Fibroblast of skin of left quadriceps (primary cell): ENCODE measurements at places on chromosomes 6 and 20.
A peak's percentile ranks its signal among the peaks of the same experiment; 100 is the strongest.

GRCh38 chr6:79586548-79586947 lies 44.6 kb upstream of the SH3BGRL2 start:
- no peak for DNase-seq

GRCh38 chr6:18268066-18268465 lies 3.7 kb upstream of the DEK start:
- DNase-seq: no peak

GRCh38 chr6:166411721-166412151 lies 29.0 kb upstream of the MPC1 start:
- DNase-seq: no peak

DNA sequence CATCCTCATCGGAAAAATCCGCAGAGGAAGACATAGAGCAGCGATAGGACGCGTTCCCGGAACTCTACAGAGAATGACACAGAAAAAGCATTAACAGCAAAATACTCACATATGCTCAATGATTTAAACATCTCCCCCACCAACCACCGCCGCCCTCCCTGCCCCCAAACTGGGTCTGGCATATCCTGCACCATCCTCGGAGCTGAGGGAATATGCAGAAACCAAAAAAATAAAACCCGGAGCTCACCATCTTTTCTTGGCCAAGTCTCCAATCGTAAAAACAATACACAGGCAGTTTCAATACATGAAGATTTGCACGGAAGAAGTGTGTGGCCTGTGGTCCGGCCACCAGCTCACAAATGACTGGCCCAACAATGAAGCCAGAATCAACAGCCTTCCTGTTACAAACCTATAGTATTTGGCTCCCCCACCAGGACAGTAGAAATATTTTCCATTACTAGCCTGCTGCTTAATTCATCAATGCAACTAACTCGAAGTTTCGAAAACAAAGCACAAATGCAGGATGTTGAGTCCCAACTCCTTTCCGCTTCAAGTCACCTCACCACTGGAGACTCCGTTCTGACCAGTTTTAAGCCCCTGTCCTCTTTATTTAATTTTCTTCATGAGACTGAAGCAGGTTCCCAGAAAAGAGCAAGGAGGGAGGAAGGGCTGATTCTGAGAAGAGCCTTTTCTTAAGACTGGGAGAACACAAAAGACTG lies 103.2 kb upstream of the BEND6 start:
- peak; percentile 69 for DNase-seq

DNA sequence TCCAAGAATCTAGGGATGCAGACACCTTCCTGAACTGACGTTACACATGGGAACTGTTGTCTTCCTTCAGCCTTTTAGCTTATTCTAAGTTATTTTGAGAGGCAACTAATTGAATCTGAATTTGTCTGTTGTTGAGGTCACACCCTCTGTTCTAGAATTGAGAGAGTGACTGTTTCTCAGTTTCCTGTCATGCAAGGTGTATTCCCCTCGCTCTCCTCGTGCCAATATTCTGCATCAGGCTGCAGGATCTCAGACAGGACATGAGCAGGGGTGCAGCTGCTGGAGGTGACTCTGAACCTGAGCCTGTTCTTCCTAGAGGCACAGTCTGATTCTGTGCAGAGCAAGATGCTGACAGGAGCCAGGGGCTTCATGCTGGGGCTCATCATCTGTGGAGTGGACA lies 52.5 kb downstream of the HLA-DPB1 start:
- DNase-seq: no peak

- no peak for DNase-seq
These were observed 182.2 kb downstream of the PTPRT start for GRCh38 chr20:43007525-43007924.

- no peak for DNase-seq
These were observed 166.4 kb downstream of the NFATC2 start for GRCh38 chr20:51376111-51376510.

GRCh38 chr6:63734923-63735322 lies 99.3 kb downstream of the PHF3 start:
- DNase-seq: no peak

DNA sequence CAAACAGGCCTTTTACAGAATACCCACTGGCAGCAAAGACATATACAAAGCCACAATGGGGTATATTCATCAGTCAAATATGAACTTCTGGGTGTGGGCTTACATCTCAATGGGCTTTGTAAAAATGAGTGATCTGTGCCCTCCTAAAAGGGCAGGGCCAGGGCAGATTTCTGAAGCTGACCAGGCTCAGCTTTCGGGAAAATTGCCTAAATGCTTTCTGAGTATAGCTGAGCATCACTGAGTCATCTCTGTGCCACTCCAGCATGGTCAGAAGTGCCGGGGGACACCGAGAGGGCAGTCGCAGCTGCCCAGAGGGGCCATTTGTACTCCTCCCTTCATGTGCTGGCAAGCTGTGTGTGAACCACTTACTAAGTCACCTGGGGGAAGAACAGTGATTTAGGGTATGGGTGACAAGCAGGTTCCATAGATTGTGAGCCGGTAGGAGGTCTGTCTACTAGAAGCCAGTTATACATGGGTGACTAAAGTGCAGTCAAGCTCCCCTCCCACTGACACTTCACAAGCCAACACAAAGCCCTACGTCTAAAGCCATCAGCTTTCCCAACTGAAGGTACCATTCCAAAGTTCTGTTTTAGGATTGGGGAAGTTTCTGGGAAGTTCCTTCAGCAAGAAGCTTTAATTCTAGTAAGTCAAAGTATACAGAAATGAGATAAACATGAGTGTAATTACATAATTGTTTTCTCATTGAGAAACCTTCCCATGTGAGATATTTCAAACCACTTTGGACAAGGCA lies 147.6 kb upstream of the TAB2 start:
- no peak for DNase-seq

DNA sequence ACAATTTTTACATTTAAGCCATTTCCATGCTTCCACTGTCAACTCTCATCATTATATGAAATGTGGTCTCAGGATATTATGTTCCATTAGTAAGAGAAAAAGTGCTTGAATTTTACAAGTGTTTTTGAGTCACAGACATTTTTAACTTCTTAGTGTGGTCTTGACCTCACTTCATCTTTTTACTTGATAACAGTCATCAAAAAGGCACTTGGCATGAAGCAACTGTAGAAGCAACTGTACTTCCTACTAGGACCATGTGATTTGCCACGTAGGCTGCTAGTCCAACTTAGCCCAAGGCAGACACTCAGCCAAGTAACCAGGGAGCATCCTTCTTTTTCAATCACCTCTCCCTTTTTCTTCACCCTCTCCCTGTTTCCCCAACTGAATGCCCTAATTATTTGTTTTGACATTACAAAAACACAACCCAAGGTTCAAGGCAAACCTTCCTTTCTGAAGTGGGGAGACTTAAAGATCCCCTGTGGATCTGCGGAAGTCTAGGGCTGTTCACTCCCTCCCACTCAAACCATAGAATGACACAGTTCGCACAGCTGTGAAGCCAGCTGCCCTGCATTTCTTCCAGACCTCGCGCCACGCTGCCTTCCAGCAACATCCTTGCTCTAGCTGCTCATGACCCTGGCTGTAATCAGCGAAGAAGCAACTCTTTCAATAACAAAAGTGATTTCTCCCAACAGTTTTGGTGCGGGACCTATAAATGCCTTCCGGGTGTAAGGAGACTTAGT lies 45.0 kb downstream of the PHACTR1 start:
- DNase-seq: peak; percentile 79

- peak; percentile 34 for DNase-seq
These were observed 144.5 kb downstream of the MAP3K7 start for GRCh38 chr6:90442366-90442765.

GRCh38 chr20:49297605-49298530 lies 20.0 kb upstream of the ZNFX1 start:
- DNase-seq: no peak

- DNase-seq: no peak
These were observed 201.0 kb upstream of the CEP162 start for GRCh38 chr6:84428300-84428907.

DNA sequence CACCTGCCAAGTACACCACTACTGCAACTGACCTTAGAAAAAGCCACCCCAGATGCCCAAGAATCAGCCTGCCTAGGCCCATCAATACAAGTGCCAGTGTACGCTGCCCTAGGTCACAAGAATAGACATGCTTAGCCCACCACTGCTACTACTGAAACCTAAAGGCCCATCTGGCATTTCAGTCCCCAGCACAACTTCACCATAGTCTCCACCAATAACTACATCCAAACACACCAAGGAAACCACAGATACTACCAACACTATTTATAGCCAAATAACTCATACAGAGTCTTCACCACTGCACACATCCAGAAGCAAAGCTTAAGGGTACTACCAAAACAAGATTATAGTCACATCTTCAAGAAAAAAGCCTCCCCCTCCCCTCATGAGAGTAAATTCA lies 28.2 kb downstream of the TREML4 start:
- DNase-seq: no peak

- DNase-seq: no peak
These were observed 182.2 kb upstream of the RREB1 start for GRCh38 chr6:6925391-6926164.

- DNase-seq: no peak
These were observed 46.8 kb downstream of the SYNJ2 start for GRCh38 chr6:158028421-158028820.

GRCh38 chr6:13848522-13849150 lies 34.3 kb upstream of the MCUR1 start:
- no peak for DNase-seq

GRCh38 chr6:106490436-106490835 lies 129.9 kb downstream of the CRYBG1 start:
- DNase-seq: no peak

GRCh38 chr6:36280467-36280866 lies 10.6 kb downstream of the PNPLA1 start:
- no peak for DNase-seq

GRCh38 chr6:116268589-116269293 lies 11.0 kb downstream of the TSPYL1 start:
- peak; percentile 86 for DNase-seq

DNA sequence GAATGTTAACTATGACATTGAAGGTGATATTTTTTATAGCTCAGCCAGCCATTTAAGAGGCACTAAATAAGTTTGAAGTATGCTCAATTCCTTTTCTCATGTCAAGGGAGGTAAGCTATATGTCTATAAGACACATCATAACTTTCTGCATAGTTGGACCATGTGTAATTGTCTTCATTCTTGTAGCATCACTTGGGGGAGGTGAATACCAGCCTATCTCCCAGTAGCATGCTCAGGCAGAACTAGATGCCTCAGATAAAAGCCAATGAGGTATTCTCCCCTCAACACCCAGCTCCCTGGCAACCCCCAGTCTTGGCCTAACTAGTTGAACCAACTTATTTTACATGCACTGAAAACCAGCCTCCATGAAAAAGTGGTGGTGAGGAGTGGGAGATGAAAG lies 158.3 kb upstream of the JAG1 start:
- no peak for DNase-seq

DNA sequence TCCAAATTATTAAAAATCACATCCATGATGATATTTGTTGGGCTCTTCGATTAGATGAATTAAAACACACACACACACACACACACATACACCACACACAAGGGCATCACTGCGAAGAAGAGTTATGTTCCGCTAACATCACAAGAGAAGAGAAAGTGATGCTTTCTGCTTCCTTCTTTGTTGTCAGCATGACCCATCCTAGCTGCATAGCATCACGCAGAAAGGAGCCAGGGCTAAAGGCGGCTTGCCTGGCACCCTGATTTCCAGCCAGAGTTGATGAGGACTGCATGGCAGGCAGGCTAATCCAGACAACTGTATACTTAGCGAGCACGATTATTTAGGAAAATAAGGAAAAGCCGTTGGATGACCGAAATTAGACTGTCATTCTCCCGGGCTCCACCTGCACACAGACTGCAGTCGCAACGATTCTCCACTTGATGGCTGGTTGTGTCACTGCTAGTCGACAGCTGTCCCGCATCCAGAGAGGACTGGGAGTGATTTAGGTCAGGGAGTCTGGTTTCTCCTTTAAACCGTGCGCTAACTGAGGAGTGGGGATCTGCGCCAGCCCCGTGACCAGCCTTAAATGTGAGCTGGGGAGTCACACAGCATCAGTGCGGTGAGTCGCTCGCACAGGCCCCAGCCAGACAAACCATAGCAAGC lies 70.6 kb upstream of the SOX4 start:
- DNase-seq: no peak

DNA sequence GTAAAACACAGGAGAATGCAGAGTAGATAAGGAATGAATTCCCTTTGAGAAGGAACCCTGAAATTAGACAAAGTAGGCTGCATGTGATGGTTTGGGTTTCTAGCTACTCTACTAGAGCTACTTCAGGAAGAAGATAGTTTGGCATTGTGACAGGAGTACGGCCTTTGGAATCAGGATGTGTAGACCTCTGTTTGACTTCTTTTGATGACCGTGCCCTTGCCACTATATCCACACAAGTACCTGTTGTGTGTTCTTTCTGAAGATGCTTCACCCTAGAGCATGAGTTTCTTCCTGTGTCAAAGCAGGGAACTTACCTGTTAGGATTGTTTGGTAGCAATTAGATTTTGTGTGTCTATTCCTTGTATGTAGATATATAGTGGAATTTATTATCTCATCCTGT lies 41.7 kb downstream of the CD2AP start:
- no peak for DNase-seq
